Stimulated activated CD4-positive, alpha-beta T cell treated with anti-CD3 and anti-CD28 coated beads, Interleukin-4, amount 100 ng/mL, for 48 hours (primary cell): ENCODE measurements at places on chromosomes 11 and 22.

DNA sequence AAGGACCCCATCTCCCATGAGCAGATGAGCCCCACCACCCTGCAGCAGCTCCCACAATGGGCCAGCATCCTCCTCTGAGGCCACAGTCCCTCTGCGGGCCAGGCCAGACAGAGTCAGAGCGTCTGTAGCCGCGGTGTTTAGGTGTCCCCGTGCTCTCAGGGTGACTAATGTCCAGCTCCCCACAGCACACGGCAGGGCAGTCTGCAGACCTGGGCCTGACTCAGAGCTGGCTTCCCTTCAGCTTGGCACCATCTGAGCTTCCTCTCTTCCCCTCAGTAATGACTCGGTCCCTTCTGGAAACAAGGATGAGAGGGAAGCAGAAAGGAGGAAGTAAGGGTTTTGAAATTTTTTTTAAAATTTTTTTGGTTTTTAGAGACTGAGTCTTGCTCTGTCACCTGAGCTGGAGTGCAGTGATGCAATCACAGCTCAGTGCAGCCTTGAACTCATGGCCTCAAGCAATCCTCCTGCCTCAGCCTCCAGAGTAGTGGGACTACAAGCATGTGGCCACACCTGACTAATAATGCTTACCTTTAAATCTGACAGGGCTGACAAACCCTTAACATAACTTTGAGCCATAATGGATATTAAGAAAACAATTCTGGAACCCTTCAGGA lies 28.5 kb downstream of the LRRC74B start:
- no peak for DNase-seq

- DNase-seq: no peak
Measured at GRCh38 chr11:19878520-19878919, 165.9 kb downstream of the NAV2 start.

DNA sequence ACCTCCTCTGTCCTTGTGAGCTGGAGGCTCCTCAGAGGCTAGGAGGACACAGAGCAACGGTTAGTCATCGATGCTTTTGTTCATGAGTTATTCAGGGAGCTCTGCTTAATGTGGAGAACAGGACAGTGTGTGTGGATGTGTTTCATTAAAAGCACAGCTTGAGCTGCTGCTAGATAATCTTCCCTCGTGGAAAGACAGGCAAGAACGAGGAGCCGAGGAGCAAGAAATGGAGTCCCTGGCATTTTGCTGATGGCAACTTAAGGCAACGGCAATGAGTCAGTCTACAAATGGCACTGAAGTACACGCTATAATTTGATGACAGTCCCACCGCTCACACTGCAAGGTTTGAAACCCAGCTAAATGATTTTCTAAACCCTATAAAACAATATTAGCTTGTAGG lies 106.2 kb downstream of the IGLL1 start:
- DNase-seq: no peak

DNA sequence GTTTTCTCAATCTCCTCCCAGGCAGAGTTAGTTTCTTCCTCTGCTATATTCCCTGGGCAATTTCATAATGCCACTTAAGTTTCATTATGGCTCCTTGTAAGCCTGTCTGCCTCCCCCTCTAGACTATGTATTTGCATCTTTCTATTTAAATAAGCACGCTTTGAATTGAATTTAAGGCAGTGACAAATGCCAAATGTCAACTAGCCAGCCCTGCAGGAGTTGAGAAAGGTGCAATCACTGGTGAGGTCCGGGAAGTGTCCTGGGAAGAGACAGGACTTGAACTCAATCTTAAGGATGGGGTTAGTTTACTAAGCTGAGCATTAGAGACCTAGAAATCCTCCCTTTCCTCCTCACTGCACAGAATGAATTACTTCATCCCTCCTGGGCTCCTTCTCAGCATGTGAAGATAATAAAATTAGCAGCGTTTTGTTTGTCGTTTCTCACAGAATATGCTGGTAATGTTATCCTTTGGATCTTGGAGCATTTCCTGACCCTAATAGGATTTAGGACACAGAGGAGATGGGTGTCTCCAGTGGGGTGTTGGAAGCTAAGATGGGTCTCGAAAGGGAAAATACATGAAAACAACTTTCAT lies 1.6 kb downstream of the TCP11L1 start:
- no peak for DNase-seq

DNA sequence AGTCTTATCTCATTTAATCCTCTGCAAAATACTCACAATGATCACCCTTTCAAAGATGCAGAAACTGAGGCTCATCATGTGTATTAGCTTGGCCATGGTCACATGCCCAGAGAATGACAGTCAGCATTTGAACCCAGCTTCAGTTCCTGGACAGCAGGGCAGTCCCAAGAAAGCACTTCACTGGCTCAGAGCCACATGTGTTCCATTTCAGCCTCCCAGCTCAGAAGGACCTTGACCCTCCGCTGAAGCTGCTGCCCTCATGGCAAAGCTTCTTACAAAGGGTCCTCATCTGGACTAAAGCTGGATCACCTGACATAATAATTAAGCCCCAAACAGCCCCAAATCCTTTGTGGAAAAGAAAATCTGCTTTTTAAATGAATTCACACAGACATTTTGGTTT lies 37.0 kb downstream of the TENM4 start:
- no peak for DNase-seq

GRCh38 chr11:127034973-127035372 lies 34.4 kb upstream of the KIRREL3 start:
- DNase-seq: no peak

GRCh38 chr22:19941365-19942082 lies at the start of the genes COMT and TXNRD2:
Gene COMT (plus strand): TSS chr22:19941772. CDS start chr22:19962527, 20,755 bp downstream.
Gene TXNRD2 (minus strand): TSS chr22:19941818. CDS start chr22:19941803, 15 bp downstream.
- DNase-seq: peak; percentile 67

DNA sequence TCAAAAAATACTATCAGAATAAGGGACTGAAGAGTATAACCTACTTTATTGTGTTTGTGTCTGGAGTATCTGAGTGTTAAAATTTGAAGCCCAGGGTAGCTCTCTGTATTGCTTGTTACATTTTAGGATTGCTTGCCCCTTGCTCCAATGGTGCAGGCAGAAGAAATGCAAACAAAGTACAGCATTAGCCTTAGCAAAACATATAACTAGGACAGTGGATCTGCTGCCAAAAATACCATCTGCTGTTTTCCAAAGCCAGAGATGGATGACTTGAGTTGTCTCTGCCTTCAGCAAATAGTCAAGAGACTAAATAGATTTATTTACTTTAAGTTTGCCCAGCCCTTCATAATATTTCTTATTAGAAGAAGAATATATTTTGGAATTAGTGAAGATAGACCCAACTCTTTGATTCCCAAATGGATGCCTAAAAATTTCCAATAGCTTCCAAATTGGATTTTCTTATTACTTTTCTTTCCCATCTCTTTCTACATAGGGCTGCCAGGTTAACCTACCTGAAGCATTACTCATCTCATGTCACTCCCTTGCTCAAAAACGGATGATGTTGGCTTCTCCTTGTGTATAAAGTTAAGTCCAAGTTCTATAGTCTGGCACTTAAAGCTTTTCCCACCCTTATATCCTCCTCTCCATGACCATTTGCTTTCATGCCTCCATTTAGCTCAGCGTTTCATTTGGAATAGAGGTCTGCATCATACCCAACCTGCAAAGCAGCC lies 66.3 kb downstream of the LDLRAD3 start:
- DNase-seq: no peak

- DNase-seq: no peak
Measured at GRCh38 chr22:42309865-42310264, 39.4 kb upstream of the TCF20 start.

DNA sequence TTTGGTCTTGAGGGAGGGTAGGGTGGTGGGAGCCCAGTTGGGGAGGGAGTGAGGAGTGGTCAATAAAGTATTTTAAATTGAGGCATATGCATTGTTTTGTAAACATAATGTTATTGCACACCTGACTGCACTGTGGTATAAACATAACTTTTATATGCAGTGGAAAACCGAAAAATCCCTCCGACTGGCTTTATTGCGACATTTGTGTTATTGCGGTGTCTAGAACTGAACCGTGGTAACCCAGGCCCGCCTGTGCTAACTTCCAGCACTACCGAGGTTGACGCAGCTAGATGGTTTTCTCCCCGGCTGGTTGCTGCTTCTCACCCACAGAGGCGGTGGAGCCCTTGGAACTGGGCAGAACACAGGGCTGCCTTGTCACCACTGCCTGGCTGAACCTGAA lies 7.6 kb upstream of the RNH1 start:
- DNase-seq: no peak

- no peak for DNase-seq
Measured at GRCh38 chr22:37144180-37144554, 5.5 kb downstream of the IL2RB start.

- no peak for DNase-seq
Measured at GRCh38 chr11:36237391-36237790, 51.8 kb downstream of the COMMD9 start.

DNA sequence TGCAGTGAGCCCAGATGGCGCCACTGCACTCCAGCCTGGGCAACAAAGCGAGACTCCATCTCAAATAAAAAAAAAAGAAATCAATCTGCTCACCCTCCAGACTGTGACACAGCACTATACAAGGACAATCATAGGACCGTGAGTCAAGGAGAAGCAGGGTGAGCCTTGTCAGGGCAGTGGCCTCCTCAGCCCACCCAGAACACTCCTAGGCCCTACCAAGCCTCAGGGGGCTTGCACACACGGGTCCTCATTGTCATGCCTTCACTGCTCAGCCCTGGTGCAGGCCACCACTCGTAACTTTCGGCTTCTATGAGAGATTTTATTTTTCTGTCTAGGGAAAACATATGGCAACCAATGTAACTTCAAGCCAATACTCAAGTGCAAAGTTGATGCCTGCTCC lies 35.8 kb downstream of the DGCR2 start:
- no peak for DNase-seq

DNA sequence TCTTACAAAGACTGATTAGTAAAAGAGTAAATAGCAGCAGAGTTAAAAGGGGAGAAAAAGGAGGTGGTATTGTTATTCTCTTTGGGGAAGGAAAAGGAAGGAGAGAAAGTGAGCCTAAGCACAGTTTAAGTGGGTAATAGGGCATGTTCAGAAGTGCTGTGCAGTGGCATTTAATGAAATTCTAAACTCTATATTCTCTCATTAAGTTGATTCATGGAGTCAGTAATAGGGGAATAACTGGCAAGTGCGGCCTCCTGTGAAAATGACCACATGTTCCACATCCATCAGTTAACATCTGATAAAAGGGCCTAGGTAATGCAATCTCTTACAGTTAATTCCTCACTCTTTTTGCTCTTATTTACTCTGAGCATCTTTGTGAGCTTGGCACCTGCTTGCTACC lies 516.7 kb downstream of the JRKL start:
- no peak for DNase-seq

DNA sequence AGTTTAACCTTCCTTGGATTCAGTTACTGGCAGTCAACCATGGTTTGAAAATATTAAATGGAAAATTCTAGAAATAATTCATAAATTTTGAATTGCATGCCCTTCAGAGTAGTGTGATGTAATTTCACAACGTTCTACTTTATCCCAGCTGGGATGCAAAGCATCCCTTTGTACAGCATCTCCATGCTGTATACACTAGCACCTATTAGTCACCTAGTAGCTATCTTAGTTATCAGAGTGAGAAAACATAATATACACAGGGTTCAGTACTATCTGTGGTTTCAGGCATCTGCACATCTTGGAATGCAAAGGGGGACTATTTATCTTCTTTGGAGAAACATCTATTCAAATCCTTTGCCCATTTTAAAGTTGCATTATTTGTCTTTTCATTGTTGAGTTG lies 30.8 kb downstream of the CBL start:
- no peak for DNase-seq

DNA sequence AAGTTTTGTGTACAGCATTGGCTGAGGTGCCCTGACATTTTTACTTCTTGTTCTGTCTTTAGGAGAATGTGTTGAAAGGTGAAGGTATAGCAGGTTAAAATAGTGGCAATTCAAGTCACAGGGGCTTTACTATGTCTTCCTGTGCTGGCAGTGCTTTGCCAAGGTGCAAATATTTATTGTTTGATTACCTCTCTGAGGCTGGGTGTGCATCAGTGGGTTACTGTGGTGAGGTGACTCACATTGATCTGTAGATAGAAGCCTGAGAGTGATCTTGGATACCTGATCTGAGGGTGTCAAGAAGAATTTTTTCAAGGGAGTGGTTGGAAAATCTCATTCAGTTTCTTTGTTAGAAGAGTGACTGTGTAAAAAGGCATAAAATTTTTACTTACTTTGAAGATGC lies 90.0 kb downstream of the ARHGAP42 start:
- no peak for DNase-seq

DNA sequence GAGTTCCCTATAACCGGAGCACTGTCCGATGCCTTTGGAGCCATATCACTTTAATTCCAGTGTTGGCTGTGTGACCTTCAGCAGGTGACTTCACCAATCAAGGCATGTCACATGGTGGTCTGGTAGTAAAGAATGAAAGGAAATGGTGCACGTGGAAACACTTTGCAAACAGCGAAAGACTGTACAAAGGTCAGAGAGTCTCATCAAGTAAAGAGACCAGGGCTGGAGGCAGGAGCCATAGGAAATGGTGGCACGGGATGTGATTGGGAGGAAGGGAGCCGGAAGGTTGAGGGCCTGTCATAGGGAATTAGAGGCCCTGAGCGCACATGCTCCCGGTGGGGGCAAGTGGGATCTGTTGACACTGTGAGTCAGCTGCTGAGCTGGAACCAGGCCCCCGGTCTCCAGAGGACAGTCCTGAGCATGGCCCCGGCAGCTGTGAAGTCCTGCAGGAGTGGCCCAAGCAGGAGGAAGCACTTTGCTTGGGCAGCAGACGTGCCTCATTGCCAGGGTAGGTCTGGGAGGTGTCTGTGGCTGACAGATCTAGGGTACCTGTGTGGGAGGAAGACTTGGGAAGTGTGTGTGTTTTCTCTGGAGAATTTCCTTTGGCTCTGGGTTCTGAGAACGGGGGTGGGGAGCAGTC lies 2.0 kb downstream of the DAGLA start:
- DNase-seq: no peak

DNA sequence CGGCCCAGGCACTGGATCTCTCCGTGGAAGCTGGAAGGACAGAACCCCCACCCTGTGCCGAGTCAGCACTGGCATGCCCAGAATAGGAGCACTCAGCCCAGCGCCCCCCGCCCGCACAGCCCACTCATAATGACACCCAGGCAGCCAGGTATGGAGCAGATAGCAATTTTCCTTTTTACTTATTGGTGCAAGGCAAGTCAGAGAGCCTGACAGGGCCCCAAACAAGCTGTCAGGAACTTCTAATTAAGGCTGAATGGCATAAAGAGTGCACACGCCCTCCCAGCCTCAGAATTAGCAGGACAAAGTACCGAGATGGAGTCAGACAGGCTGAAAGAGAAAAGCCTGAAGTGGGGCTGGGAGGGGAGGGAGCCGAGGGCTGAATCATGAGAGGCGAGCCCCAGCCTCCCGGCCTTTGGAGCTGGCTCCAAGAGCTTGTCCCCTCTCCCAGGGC lies 76.9 kb downstream of the DSCAML1 start:
- DNase-seq: no peak
